ENCODE measurements at places on chromosomes 1 and 21. TPM values are rescaled to one million over a fixed set of nuclear protein-coding genes. Genes with fewer than 3 reads are reported as not detected.

GRCh38 chr1:12438349-12438924 is 179.6 kb downstream of the DHRS3 start:
- DNase-seq: no peak

DNA sequence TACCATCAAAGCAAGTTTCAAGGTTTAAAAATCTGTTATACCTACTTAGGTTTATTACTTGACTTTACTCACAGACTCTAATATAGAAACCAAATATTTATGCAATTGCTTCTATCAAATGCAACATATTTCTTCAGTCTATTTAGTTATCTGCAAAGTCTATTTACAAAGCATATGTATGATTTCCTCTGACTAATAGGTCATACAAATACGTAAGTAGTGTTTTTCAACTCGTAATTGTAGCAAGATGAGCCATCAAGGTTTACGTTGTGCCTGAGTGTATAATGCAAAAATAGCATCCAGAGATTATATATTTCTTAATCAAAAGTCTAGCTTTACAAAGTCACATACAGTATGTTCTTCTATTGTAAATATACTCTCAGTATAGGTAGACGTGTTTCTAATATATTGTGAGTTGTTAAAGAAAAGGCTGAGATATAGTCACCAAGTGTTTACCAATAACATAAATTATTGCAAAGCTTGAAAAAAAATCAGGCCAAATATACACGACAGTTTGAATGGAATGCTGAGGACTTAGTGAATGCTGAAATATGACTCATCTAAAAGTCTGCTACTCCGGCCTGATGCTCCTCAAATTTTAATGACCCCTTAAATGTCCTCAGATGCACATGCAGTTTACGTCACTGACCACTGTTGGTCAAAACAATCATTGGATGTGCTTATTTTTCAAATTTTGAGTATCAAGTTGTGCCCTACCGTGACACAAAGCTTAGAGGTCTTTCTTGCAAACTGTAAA is 48.4 kb downstream of the ADAMTS5 start:
- DNase-seq: no peak

Gene PPIAL4G
- polyA plus RNA-seq: not detected

DNA sequence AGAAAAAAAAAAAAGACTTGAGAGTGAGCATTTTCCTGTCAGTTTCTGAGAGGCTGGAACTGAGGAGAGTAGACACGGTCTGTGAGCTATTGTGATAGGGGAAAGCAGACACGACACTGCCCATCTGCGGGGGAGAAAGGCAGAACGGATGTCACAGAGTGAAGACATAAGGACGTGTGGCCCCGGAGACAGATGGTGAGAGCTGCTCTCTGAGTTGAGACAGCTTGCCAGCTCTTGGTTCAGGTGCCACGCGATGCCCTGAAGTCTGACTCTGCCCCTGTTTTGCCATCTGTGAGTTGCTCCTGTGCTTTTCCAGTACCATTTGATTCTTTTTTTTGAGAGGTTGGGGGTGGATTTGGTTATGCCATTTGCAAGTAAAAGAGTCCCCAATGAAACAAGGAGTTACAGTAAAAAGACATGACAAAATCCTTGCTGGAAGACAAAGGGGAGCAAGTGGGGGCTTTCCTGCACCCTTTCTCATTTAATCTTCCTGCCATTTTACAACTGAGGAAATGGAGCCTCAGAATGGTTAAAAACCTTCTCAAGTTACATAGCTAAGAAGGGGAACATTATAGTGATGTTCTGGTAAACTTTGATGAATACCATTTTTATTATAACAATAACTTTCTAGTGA is 128.9 kb upstream of the DNAH14 start:
- DNase-seq: no peak

DNA sequence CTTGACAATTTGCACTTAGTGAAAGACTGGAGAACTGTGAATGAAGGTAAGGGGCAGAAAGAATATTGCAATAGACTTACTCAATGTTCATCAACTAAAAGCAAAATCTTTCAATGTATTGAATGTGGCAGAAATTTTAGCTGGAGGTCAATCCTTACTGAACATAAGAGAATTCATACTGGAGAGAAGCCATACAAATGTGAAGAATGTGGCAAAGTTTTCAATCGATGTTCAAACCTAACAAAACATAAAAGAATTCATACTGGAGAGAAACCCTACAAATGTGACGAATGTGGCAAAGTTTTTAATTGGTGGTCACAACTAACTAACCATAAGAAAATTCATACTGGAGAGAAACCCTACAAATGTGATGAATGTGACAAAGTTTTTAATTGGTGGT is 80.7 kb downstream of the JMJD4 start:
- DNase-seq: no peak

GRCh38 chr1:6569033-6569432 is 10.8 kb upstream of the ZBTB48 start:
- DNase-seq: no peak

GRCh38 chr1:27341525-27342252 is at the start of gene SYTL1:
TSS of gene SYTL1 (plus strand) at chr1:27342022. CDS start at chr1:27345335, 3,313 bp downstream.
- no peak for DNase-seq

Data from left renal pelvis (tissue), 4 donors.